Myometrial cell (primary cell): ENCODE measurements at places on chromosomes 6 and 20. TPM values are rescaled to one million over a fixed set of nuclear protein-coding genes. Genes with fewer than 3 reads are reported as not detected.

FOXS1 gene
- not detected in 2 replicates for total RNA-seq

TBXT gene
- total RNA-seq: not detected in 2 replicates

MTFR2 gene
- total RNA-seq: 6.0 and 8.1 TPM in 2 replicates

FAM184A gene
- under 0.01 and 0.18 TPM in 2 replicates for total RNA-seq

CTAGE9 gene
- total RNA-seq: not detected in 2 replicates

BPIFB2 gene
- not detected in 2 replicates for total RNA-seq
